ENCODE measurements at places on chromosomes 3 and 15. TPM values are rescaled to one million over a fixed set of nuclear protein-coding genes. Genes with fewer than 3 reads are reported as not detected.

- H3K27ac ChIP-seq: no peak overlapping the region
- DNase-seq: no peak
- no peaks in the 10 kb centered on the region for H3K27me3 ChIP-seq
- H3K4me1 ChIP-seq: no peaks in the 10 kb centered on the region
- H3K4me3 ChIP-seq: no peak overlapping the region
Measured at GRCh38 chr3:43426388-43426787, 140.0 kb downstream of the SNRK start.

DNA sequence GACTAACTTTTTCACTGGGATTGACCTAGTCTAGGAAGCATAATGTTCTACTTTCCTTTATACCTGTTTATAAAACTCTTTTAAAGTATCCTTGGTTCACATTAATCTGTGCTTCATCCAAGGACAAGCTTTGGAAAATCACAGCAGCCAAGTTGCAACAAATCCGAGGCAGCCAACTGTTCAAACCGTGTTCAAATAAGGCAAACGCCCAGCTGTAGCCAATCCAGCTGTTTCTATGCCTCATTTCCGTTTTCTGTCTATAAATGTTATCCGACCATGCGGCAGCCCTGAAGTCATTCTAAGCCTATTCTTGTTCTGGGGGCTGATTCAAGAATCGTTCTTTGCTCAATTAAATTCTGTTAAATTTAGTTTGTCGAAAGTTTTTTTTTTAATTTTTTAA, 78.3 kb downstream of the FMN1 start:
- DNase-seq: no peak
- H3K4me1 ChIP-seq: no peaks in the 10 kb centered on the region
- no peaks in the 10 kb centered on the region for H3K27me3 ChIP-seq
- H3K36me3 ChIP-seq: no peaks in the 10 kb centered on the region
- H3K4me3 ChIP-seq: no peak overlapping the region

DNA sequence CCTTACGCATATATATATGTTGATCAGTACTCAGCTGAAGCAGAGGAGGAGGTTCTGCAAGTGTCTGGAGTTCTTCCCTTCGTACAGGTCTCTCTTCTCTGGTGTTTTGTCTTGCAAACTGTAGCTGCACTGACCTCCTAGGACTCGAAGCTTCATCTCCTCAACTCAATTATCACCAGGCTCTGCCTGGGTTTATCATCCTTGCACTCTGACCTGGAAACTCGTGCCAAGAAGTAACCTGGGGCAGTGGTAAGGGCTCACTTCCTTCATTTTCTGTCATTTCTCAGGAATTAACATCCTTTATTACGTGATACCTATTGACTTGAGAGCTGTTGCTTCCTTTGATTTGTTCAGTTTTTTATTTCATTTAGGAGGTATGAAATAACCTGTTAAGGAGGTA, 14.4 kb downstream of the REC114 start:
- no peaks in the 10 kb centered on the region for H3K4me1 ChIP-seq
- H3K27me3 ChIP-seq: no peaks in the 10 kb centered on the region
- H3K27ac ChIP-seq: no peak overlapping the region
- no peak overlapping the region for H3K4me3 ChIP-seq

GRCh38 chr15:90143166-90143655, 40.9 kb upstream of the IDH2 start:
- DNase-seq: peak; percentile 81
- H3K4me1 ChIP-seq: peaks cover 2% of the 10 kb centered on the region
- no peak overlapping the region for H3K27ac ChIP-seq
- no peak overlapping the region for H3K4me3 ChIP-seq
- H3K27me3 ChIP-seq: no peaks in the 10 kb centered on the region

DNA sequence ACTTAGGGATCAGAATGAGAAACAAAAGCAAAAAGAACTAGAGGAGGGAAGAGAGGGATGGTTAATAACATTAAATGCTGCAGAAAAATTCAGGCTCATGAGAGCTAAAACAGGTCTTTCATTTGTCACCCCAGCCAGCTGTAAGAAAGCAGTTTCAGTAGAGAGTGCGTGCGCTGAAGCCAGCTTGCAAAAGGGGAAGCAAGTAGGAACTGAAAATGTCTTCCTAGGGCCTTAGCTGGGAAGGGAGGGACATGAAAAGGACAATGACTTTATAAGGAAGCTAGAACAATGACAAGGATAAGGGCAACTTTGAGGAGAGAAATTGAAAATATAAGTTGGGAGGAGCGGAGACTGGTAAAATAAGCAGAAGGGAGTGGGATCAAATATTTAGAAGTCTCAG, 3.1 kb downstream of the CIAO2A start:
- no peak for DNase-seq
- no peaks in the 10 kb centered on the region for H3K27me3 ChIP-seq
- peaks cover 6% of the 10 kb centered on the region for H3K4me1 ChIP-seq
- no peak overlapping the region for H3K4me3 ChIP-seq

Gene KCNMB2
- 1.4 TPM for polyA plus RNA-seq

Gene IP6K1
- 27.1 TPM for polyA plus RNA-seq

GRCh38 chr15:35507932-35508638, 37.9 kb downstream of the DPH6 start:
- H3K27ac ChIP-seq: no peak overlapping the region
- no peak overlapping the region for H3K4me3 ChIP-seq
- DNase-seq: no peak
- no peaks in the 10 kb centered on the region for H3K27me3 ChIP-seq
- no peaks in the 10 kb centered on the region for H3K36me3 ChIP-seq

Gene WNT7A
- polyA plus RNA-seq: not detected

DNA sequence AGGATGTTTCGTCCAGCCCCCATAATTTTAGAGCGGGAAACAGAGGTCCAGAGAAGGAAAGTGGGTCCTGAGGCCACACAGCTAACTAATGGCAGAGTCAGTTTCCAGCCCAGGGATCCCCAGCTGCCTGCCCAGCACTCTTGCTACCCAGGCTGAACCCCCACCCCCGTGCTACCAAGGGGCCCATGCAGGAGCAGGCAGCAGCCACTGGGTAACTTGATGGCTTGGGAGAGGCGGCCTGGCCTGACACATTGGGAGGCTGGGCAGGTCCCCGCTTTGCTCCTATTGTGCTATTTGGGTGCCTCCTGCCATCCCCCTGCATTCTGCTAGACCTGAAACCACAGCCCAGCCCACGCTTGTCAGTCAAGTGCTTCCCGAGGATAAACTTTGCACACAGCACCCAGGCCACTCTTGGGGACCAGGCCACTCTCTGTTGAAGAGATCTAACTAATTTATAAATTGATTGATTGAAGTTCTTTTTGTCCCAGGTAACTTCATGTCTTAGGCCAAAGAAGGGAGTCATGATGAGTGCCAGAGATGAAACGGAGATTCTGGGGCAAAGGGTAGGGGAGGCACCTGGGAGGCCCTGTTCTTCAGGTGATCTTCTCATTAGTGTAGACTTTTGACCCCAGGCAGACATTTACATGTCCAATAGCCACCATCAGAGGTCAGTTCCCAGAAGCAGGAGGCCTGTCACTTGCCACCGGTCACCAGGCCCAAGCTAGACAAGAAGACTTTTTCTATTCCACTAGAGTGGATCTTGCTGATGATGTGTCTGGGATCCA, 7.0 kb downstream of the PAK6 start:
- no peaks in the 10 kb centered on the region for H3K36me3 ChIP-seq
- H3K4me3 ChIP-seq: no peak overlapping the region
- no peak for DNase-seq

DNA sequence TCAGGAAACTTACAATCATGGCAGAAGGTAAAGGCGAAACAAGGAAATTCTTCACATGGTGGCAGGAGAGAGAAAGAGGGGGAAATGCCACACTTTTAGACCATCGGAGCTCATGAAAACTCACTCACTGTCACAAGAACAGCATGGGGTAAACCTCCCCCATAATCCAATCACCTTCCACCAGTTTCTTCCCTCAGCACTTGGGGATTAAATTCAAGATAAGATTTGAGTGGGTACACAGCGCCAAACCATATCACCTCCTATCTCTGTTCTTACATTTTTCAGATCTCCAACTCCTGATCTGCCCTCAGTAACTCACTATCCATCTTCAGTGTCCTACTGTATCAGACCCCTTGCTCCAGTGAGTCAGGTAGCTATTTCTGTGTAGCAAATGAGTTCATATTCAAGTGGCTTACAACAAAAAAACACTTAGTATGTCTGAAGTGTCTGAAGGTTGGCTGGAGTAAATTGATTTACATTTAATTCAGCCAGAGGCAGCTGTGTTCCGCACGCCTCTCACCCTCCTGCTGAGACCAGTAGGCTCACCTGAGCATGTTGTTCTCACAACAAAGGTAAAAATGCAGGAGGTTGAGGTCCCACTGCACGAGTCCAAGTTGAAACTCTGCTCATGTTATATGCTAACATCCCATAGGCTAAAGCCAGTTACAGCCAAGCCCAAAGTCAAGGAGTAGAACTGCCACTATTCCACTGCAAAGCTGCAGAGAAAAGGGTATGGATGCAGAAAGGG, 180.7 kb upstream of the LMCD1 start:
- H3K36me3 ChIP-seq: no peaks in the 10 kb centered on the region
- DNase-seq: no peak
- no peaks in the 10 kb centered on the region for H3K4me1 ChIP-seq
- H3K27me3 ChIP-seq: no peaks in the 10 kb centered on the region
- H3K27ac ChIP-seq: no peak overlapping the region
- H3K4me3 ChIP-seq: no peak overlapping the region

DNA sequence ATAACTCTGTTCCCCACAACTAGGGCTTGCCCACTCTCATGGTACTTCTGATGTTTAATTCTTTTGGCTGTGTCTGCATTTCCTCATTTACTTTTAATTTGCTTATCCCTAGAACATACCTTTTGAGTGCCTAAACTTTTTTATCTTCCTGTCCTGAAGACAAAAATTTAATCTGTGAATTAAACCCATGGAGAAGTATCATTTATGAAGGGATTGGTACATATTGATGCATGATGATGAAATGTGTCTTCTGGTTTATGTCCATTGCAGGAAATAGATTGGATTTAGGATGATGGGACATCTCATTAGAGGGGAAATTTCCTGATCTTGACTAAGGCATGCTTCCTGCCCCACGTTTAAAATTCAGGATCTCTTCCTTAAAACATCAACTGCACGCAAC, 109.5 kb downstream of the PGPEP1L start:
- H3K27ac ChIP-seq: no peak overlapping the region
- no peaks in the 10 kb centered on the region for H3K27me3 ChIP-seq
- DNase-seq: no peak
- H3K4me3 ChIP-seq: no peak overlapping the region
- no peaks in the 10 kb centered on the region for H3K36me3 ChIP-seq

DNA sequence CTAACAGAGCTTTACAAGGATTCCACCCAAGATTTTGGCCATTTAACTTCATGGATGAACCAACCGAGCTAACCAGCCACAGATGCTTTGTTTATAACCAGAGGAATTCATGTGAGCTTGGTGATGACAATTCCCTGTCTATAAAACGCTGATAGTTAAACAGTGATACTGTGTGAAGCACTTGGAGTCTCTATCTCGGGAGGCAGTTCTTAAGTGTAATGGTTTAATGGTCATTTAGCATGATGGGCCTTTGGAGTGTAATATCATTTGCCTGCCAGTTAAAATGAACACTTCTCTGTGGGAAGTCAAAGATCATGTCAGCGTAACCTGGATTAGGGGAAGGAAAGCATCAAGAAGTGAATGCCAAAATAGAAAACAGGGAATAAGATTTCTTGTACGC, 368.6 kb upstream of the THRB start:
- H3K4me1 ChIP-seq: no peaks in the 10 kb centered on the region
- no peaks in the 10 kb centered on the region for H3K27me3 ChIP-seq
- H3K27ac ChIP-seq: no peak overlapping the region
- H3K4me3 ChIP-seq: no peak overlapping the region
- no peaks in the 10 kb centered on the region for H3K36me3 ChIP-seq

- DNase-seq: no peak
- H3K36me3 ChIP-seq: no peaks in the 10 kb centered on the region
- H3K4me3 ChIP-seq: peak within 1 kb of the TSS; percentile 79
- H3K27me3 ChIP-seq: no peaks in the 10 kb centered on the region
- H3K4me1 ChIP-seq: no peaks in the 10 kb centered on the region
Measured at GRCh38 chr3:160755776-160756304, at the start of gene PPM1L. Gene PPM1L, plus strand, starts transcription at chr3:160756231.

DNA sequence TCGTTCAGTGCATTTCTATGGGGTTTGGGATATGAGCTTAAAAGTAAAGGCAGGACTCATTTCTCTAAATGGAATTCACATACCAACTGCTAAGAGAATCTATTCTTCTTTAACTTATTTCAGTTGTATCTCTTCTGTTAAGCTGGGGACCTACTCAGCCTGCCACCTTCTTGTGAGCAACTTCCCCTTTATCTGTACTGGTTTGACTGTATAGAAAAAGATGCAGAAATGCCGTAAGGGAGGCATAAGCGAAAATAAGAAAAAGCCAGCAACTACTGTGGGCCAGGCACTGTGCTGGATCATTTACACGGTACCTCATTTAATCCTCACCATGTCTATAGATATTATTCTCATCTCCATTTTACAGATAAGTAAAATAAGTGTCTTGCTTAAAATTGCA, 38.4 kb downstream of the RBMS3 start:
- no peak overlapping the region for H3K4me3 ChIP-seq
- no peak for DNase-seq
- no peak overlapping the region for H3K27ac ChIP-seq
- H3K4me1 ChIP-seq: no peaks in the 10 kb centered on the region
- no peaks in the 10 kb centered on the region for H3K27me3 ChIP-seq

DNA sequence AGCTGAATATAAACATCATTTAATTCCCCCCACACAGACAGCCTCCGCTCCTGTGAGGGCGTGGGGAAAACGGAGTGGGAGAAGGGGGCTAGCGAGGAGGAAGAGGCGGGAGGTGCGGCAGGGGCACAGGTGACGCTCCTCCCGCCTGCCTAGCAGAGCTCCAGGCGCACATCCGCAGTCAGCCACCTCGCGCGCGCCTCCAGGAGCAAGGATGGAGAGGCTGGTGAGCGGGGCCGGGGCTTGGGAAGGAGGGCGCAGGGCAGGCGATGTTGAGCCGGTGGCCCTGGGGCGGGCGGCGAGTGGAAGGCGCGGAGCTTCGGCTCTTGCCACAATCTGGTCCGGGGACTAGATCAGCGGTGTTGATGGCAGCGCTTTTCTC, at the start of gene CD200:
CD200 (plus strand) TSS at position 155 of the 379 bp plus-strand sequence; CDS start at position 212, 57 bp downstream.
- H3K36me3 ChIP-seq: no peaks in the 10 kb centered on the region
- H3K27ac ChIP-seq: peak within 1 kb of the TSS; percentile 85
- H3K4me3 ChIP-seq: peak within 1 kb of the TSS; percentile 75
- no peaks in the 10 kb centered on the region for H3K4me1 ChIP-seq

DNA sequence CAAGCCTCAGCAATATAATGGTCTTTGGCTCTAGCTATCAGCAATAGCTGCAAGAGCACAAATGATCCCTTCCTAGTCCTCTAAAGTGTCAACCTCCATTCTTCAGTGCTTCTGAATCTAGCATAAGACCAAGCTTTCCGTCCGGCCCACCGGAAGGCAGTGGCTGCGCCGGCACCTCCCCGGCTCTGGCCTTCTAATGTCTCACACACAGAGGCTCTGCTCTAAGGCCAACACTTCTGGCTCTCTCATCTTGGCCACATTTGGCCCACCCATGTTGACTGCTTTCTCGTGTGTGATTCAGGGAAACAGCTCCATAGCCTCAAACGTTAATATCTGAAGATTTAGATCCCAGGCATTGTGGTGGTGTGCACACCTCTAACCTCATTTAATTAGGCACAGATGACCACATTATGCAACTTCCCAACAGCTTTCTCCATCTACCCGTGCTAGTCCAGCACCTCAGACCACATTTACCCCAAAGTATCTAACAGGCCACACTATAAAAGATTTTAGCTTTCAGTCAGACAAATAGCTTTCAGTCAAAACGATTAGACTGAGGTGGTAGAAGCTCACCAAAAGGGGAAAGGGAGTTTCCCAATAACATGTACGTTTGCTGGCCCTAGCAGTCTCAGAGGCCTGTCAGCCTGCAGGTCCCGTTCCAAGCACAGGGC, 19.3 kb downstream of the SLC51A start:
- H3K27ac ChIP-seq: no peak overlapping the region
- DNase-seq: no peak
- no peaks in the 10 kb centered on the region for H3K27me3 ChIP-seq

Gene GOLGA8T
- 0.04 TPM for polyA plus RNA-seq
